ENCODE measurements at places on chromosomes 5 and 9. TPM values are rescaled to one million over a fixed set of nuclear protein-coding genes. Genes with fewer than 3 reads are reported as not detected.

DNA sequence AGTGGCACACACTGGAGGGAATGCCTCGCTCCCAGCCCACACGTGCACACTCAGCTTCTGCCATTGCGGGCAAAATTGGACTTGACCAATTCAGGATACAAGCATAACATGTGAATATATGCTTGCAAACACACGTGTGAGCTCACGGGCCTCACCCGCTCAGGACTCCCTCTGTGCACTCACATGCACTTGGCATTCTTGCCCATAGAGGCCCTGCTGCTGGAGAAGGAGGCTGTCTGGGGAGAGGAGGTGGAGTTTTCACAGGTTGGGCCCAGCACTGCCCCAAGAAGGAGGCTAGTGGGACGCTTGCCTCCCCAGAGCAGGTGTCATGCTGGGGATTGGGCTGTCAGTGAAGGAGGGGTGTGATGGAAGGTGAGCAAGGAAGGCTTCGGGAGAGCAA lies 1.7 kb downstream of the MYMK start:
- DNase-seq = no peak

GFPT2 gene
- 5.8 TPM for polyA plus RNA-seq

- no peak for DNase-seq
Measured at GRCh38 chr5:92023141-92023471, 640.0 kb upstream of the ARRDC3 start.

- no peak for DNase-seq
Measured at GRCh38 chr9:138115506-138115905, 237.9 kb downstream of the CACNA1B start.

DNA sequence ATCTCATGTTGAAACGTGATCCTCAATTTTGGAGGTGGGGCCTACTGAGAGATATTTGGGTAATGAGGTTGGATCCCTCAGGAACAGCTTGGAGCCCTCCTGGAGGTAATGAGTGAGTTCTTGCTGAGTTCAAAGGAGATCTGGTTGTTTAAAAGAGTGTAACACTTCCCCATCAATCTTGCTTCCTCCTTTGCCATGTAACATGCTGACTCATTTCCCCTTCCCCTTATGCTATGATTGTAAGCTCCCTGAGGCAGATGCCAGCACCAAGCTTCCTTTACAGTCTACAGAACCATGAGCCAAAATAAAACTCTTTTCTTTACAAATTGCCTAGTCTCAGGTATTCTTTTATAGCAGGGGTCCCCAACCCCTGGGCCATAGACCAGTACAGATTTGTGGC lies 352.3 kb downstream of the SLCO4C1 start:
- DNase-seq = peak; percentile 8

TICAM2 gene
- polyA plus RNA-seq = 2.9 TPM

GRCh38 chr5:133232911-133233310 lies 181.1 kb downstream of the HSPA4 start:
- no peak for DNase-seq

SLC6A19 gene
- polyA plus RNA-seq = 295 TPM

GRCh38 chr5:149497357-149497756 lies 53.9 kb downstream of the CSNK1A1 start:
- DNase-seq = peak; percentile 27

DNA sequence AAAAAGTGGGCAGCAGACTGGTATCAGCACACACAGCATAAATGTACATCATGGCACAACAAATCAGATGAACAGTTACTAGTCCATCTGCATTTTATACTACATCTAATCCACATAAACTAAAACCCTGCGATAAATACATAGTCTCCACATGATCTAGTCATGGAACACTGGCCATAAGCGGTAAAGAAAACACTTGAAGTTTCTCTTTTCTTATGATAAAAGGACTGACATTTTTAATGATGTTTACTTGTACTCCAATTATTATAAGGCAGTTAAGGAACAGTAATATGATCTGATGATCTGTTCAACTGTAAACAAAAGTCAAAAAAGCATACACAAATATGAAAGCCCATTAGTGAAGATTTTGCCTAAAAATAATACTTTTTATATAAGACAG lies 112.5 kb downstream of the MPDZ start:
- no peak for DNase-seq

DNA sequence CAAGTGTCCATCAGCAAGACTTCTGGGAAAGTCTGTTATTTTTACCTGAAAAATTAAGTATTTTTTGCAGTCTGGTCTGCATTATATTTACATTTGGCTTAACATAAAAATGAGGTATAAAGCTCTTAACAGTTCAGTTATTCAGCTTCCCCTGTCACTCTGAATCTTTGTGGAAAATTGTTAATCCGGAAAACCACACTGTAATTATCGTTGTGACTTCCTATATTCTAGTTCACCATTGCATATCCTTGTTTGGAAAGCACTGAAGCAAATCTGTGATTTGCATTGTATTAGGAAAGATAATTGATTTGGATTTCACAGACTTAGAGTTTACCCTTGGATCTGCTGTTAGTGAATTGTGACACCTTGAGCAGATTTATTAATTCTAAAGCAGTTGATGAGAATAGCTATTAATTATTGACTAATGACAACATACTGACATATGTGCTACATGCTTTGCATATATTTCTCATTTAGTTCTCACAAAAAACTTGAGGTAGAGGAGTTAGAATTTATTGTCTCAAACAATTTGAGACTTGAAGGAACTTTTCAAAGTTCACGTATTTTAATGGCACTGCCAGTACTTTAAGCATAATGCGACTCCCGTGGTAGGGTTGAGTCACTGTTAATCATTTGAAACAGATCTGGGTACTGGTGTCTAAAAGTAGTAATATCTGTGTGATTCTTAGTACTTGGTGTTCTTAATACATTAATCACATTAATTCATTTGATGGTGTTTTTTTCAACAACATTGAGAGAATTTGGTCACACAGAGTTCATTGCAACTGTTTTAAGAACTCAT lies 71.8 kb upstream of the LRRC70 start:
- DNase-seq = no peak

- DNase-seq = no peak
Measured at GRCh38 chr5:38468202-38468673, 88.2 kb downstream of the LIFR start.

DNA sequence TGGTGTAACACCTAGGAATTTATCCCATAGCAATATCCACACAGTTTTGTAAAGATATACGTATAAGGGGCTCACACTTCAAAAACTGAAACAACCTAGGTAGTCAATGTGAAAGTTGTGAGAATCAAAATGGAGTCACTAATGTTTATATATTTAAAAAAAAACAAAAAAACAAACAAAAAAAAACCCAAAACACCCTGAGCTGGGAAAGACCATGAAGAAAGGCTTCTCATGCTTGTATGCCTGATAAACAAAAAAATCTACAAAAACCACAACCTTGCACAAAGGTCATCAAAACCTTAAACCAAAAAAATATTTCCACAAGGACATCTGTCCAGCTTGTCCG lies 35.4 kb downstream of the AFF4 start:
- no peak for DNase-seq

DNA sequence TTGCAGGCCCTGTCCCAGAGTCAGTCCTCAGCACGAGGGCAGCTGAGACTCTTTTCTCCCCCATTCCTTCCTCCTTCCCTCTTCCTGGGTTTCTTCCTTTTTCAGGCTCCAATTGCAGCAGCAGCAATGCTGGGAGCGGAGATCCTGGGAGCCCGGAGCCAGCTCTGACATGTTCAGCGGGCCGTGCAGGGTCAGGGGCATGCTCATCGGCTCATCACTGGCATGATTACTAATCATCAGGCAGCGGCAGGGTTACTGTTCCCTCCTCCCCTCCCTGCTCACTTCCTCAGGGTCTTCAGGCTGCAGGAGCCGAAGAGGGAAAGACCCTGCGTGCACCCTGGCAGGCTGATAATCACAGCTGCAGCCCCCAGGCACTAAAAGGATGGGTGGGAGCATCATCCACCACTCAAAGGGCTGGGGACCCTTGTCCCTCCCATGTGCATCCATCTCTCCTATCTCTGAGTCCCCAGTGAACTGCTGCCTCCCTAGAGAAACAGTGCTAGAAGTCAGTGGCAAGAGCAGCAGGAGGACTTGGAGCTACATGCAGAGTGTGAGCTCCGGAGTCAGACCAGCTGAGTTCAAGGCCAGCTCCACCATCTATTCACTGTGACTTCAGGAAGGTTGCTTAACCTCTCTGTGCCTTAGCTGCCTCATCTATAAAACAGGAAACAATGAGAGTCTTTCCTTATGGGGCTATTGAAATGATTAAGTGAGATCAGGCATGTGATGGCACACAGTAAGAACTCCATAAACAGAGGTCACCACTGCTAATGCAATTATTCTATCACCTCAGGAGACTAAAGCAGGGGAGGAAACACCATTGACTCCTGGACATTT lies 7.8 kb upstream of the KCNIP1 start:
- no peak for DNase-seq

DNA sequence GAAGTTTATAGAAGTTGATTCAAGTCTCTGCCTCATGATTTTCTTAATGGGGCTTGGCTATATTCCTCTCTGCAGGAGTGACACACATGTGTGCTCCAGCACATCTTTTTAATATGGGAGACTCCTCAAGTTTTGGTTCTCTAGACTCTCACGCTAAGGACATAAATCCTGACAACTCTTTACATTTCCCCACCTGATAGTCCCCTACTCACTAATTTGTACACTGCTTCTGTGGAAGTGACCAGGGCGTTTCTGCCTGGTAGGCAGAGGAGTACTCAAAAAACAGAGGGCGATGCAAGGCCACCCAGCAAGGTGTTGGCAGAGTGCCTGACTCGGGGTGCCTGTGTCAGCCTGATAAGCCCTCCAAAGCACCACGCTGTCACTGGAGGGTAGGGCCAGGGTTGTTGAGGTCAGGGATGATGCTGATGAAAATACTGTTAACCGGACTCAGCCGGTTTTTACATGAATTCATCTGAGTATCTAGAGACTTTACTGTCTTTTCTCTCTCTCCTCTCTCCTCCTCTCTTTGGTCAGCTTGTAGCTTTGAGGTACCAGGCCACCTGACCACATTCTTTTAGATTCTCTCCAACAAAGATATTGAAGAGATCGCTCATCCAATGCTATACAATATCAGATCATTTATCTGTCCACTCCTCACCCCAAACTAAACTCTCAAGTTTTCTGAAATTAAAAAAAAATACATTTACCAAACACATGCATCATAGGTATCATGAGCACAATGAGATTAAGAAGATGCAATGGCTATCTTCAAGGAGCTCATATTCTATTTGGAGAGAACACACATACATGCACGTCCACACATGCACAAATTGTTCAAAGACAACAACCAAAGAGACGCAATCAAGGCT lies 205.2 kb downstream of the PIK3R1 start:
- no peak for DNase-seq

DNA sequence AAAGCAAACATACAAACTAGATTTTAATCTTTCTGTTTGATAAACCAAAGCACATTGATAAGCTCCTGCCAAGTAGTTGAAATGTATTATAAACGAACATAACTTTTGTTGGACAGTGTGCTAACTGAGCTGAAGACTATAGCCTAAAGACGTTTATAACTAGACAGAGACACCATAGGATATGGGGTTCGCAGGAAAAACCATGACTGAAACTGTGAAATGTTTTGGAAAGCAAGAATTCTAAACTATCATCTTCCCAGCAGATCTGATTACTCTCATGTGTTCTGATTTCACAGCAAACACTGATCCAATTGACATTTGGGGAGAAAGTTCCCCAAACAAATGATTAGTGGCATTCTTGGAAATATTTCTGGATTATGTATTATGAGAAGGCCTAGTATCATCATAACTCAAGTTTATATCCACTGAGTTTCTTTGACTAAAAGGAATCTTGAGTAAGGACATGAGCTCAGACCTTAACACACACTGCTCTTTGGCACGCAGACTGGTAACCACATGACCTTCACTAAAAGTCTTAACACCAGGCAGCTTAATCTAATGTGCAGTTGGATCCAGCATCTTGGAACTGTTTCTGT lies 375.2 kb downstream of the ZNF608 start:
- peak; percentile 10 for DNase-seq

C9orf43 gene
- polyA plus RNA-seq = 0.84 TPM

DNA sequence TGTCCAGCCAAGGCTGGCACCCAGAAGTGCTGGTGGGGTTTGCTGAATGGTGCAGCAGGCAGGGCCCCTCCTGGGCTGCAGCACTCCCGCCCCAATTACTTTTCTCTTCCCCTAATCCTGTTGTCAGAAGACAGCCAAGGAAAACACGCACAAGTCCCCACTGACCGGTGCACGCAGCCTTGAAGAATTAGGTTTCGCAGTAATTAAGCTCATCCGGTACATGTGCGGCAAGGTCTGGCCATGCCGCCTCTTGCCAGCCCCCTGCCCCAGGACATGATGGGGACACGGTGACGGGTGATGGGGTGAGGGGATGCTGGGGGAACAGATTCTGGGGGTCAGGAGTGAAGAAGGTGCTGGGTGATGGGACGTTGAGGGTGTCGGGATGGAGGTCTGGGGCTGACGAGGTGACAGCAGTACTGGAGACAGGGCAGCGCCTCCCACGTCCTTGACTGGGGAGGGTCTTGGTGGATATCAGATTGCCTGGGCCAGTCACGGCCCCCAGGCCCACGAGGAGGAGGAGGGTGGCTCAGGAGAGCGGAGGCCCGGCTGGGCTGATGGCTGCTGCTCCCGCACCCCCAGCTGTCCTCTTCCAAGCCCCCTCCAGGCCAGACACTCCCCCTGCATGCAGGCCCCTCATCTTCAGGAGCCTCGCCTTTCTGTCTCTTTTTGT lies 34.9 kb downstream of the BARX1 start:
- no peak for DNase-seq

DNA sequence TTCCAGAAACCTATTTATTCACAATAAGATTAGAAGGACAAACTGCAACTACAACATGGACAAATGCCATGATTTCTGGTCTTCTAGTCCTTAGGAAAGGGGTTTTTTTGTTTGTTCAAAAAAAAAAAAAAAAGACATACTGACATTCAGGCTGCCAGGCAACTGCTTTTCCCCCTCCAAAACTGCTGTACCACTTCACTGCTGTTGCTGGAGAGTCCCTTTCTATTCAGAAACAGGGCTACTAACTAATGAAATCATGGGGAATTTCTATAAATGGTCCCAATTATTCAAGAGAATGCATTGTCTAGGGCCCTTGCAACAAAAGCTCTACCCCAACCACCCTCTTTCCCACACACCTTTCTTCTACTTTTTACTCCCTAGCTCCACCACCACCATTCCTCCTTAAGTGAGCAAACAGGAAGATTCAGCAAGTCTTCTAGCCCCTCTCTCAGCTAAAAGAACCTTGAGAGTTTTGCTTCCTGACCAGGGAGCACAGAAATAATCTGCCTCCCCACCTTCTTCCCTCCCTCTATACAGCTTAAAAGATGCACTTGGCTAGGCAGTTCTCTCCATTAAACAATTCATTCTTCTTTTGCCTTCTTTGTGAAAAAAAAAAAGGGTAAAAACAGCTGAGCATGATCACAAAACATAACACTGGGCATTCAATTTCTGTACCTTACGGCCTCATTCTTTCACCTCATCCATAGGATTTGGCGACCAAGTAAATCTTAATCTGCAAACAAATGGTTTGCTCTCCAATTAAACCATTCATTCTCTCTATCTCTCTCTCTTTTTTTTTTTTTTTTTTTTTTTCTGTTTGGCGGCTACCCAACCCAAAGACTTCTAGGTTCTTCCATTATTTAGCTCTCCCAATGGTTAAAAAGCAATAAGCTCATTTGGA lies 13.8 kb downstream of the ZNF608 start:
- no peak for DNase-seq

IL5 gene
- polyA plus RNA-seq = 0.07 TPM

GRCh38 chr5:100575815-100576214 lies 40.6 kb downstream of the FAM174A start:
- no peak for DNase-seq

ABO gene
- polyA plus RNA-seq = 19.6 TPM

- DNase-seq = no peak
Measured at GRCh38 chr5:88934439-88934838, 51.5 kb upstream of the MEF2C start.

GRCh38 chr9:32344551-32345182 lies 39.8 kb upstream of the ACO1 start:
- peak; percentile 16 for DNase-seq

TRPM3 gene
- 0.57 TPM for polyA plus RNA-seq

CTNND2 gene
- polyA plus RNA-seq = 2.8 TPM

Data from large intestine (tissue), 12 donors.